ENCODE measurements at places on chromosomes 5 and 9. TPM values are rescaled to one million over a fixed set of nuclear protein-coding genes. Genes with fewer than 3 reads are reported as not detected.

DNA sequence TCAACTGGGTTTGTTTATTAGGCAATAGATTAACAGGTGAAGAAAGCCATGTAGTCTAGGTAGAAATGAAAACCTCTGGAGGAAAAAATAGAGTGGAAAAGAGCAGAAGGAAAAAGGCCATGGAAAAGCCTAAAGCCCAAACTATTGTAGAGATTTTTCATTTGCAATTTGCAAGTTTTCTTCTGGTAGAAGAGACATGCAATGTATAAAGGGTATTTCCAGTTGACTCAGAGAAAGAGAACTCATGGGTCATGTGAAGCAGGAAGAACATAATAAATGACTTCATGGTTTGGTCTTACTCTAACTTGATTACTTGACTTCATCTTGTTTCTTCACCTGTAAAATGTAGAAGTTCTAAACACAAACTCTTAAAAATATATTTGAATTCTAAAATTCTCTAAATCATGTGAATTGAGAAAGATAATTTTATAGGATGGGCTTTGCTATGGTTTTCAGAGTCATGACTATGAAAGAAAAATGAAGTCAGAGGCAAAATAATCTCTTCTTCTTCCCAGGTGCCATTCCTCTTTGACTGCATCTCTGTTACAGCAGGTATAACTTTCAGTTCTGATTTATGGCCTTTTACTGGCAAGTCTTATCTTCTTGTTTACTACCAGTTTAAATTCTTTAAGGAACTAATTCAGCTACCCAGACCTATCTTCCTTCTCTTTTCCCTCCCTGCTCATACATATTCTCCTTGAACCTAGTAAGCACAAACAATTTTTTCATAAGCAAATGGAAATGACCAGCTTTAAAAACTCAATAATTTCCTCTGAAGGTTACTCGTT is 47.7 kb upstream of the TMC1 start:
- no peak for DNase-seq

- DNase-seq = no peak
Observed at GRCh38 chr5:176822793-176823481, 12.6 kb downstream of the UNC5A start.

GRCh38 chr5:148730270-148730669 is 75.9 kb upstream of the HTR4 start:
- no peak for DNase-seq

- DNase-seq = no peak
Observed at GRCh38 chr5:38832810-38833209, 13.0 kb upstream of the OSMR start.

- DNase-seq = peak; percentile 44
Observed at GRCh38 chr5:77087484-77088261, 588 bp upstream of the ZBED3 start.

DNA sequence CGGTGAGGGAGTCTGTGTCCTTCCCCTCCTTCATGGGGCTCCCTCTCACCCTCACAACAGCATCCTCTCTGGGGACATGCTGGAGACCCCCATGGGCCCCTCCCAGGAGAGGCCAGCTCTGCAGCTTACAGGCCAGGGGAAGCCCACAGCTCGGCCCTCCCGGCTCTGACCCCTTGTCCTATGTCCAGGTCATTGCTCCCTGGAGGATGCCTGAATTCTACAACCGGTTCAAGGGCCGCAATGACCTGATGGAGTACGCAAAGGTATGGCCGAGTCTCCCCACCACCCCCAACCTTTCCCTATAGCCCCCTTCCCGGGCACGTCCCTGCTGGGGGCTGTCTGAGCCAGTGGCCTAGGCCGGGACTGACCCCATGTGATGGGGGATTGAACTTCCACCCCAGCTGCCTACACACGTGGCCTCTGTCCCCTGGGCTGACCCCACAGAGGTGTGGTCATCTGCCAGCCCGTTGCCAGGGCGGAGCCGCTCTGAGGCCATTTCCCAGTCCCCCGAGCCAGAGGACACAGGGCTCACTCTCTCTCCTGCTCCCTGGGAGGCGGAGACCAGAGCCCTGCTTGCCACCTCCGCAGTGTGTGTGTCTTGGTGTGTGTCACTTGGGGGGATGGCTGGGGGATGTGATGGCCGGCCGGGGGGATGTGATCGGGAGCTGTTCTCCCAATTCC is 21.9 kb downstream of the ASS1 start:
- DNase-seq = no peak

- no peak for DNase-seq
Observed at GRCh38 chr9:118940473-118940872, 428.8 kb downstream of the BRINP1 start.

DNA sequence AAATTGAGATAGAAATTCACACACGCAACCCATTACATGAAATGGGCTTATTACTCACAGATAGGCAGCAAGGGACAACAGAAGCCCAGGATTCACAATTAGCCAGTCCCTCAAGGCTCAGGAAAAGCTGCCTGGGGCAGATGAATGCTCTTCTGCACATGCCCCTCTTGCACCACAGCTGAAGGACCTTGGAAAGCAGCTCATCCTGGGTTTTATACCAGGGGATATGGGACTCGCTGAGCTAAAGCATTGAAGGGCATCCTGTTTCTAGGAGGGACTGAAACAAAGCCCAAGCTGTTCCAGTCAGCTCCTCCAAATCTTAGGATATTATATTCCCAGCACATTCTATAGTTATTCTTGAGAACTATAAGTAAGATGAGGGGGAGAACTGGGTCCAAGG is 15.7 kb upstream of the TTC1 start:
- DNase-seq = no peak

DNA sequence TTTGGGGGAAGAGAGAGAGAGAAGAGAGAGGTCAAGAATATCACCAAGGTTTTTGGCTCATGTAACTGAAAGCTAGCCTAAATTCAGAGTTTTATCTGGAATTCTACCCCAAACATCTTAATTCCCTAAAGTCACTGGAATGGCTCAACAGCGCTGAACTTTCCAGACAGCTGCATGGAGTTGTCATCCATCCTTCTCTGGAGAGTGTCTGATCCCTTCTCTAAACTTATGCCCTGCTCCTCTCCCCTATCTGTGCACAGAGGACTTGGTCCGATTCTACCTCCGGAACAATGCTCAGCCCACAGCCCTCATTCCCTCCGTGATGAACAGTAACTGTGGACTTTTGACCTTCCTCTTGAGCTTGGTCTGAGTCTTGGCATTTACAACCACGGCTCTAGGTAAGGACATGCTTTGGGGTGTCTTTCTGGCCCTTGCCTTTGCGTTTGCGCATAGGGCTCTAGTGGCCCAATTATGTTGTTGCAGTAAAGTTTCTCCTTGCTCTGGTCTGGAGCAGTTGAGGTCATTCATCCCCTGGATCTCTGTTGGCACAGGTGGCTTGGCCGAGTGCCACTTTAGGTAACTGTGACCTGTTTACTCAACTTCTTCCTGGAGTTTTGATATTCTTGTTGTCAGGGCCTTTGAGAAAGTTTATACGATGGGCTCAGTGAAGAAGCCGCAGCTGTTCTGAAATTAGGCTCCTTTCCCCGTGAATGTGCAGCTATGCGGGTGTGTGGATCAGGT is 18.3 kb upstream of the CD180 start:
- DNase-seq = no peak

- DNase-seq = no peak
Observed at GRCh38 chr9:126031116-126031515, 283.9 kb downstream of the PBX3 start.

- DNase-seq = no peak
Observed at GRCh38 chr9:107639426-107639825, 149.9 kb upstream of the KLF4 start.

DNA sequence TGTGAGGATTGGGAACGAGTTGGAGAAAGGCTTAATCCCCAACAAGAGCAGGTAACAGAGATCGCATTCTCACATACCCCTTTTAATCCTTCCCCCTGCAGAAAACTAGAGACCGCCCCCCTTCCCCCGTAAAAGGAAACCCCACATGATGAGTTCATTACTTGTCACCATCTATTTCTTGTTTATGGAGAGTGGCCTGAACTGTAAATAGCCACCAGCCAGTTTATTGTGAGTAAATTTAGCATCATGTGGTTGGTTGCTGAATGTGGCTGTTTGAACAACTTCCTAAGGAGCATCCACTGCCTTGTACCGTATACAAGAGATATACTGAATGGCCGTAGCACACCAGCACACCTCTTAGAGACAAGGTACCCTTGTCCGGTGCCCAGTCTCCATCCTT is 62.1 kb downstream of the TJP2 start:
- DNase-seq = no peak

- no peak for DNase-seq
Observed at GRCh38 chr9:108809269-108809668, 46.5 kb downstream of the ACTL7B start.

GRCh38 chr9:1709347-1709746 is 305.8 kb upstream of the SMARCA2 start:
- no peak for DNase-seq

FREM1 gene
- total RNA-seq = 3.3 TPM

CTXN3 gene
- total RNA-seq = 13.9 TPM

IL4 gene
- total RNA-seq = not detected

PIP5K1B gene
- 2.9 TPM for total RNA-seq

GGTA1 gene
- 2.4 TPM for total RNA-seq

PPP3R2 gene
- 0.41 TPM for total RNA-seq

PSAT1 gene
- 17.1 TPM for total RNA-seq

LCN12 gene
- not detected for total RNA-seq

EPB41L4A gene
- 33.8 TPM for total RNA-seq

All from frontal cortex (tissue), 4 donors.